ENCODE measurements at places on chromosomes 5 and 9. TPM values are rescaled to one million over a fixed set of nuclear protein-coding genes. Genes with fewer than 3 reads are reported as not detected.

DNA sequence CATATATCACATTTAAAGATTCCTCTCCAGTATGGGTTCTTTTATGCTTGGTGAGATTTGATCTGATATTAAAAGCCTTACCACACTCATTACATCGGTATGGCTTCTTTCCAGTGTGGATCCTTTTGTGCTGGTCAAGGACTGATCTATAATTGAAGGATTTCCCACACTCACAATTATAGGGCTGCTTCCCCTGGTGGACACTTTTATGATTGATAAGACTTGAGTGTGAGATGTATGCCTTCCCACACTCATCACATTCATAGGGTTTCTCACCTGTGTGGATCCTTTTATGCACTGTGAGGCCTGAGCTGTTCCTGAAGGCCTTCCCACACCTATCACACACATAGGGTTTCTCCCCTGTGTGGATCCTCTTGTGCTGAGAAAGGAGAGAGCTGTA, 12.2 kb downstream of the ZFP62 start:
- no peak for DNase-seq

GRCh38 chr5:16808021-16808420, 128.1 kb downstream of the MYO10 start:
- no peak for DNase-seq

Gene CKMT2
- total RNA-seq: 3.7 TPM

Gene GLDC
- 60.1 TPM for total RNA-seq

Gene CMYA5
- 6.1 TPM for total RNA-seq

Gene MEGF10
- 0.25 TPM for total RNA-seq

Gene TSSK1B
- total RNA-seq: 0.13 TPM

Gene VAV2
- total RNA-seq: 47.1 TPM
